ENCODE measurements at places on chromosomes 3 and 15. TPM values are rescaled to one million over a fixed set of nuclear protein-coding genes. Genes with fewer than 3 reads are reported as not detected.
A peak's percentile ranks its signal among the peaks of the same experiment; 100 is the strongest.

Gene TMF1
- total RNA-seq = 51.7 TPM

DNA sequence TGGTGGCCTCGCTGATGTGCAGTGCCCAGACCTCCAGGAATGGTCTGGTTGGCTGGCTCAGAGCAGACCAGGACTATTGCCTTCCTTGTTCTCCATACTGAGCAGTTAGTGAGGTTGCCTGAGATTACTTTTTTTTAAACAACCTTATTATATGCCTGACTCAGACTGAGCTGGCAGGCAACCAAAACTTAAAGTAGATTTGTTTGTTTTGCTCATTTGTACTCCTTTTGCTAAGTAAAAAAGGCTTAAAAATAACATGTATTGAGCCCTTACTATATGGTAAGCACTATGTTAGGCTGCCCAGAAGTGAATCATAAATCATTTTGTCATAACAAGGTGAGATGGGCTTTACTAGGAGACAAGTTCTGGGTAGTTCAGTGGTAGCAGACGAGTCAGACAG lies 92.4 kb downstream of the GHSR start:
- no peak overlapping the region for H3K4me3 ChIP-seq
- H3K36me3 ChIP-seq = peaks cover 19% of the 10 kb centered on the region
- H3K27ac ChIP-seq = no peak overlapping the region
- no peak for DNase-seq

DNA sequence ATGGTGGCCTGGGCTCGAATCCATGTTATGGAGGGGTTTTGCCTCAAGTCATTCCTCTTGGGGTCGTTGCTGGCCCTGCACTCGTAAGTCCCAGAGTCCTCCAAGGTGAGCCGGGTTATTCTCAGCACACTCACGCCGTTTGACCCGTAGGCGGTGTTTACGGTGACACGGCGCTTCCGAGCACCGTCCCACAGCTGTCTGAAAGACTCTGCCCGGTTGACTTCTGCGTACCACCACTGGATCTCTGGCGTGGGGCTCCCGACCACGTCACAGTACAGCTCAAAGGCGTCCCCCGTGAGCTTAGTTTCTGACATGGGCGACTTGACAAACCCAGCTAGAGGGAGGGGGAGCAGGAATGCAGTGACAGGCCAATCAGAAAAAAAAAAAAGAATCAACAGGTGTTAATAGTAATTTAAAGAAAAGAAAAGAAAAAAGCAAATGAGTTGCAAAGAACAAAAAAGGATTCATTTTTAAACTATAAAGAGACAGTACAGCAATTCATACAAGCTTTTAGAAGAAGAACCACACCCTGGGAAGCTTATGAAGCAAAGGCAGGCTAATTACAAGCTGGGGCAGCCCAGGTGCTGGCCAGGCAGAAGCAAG lies 36.1 kb downstream of the NPTN start:
- no peaks in the 10 kb centered on the region for H3K27me3 ChIP-seq
- no peak overlapping the region for H3K4me3 ChIP-seq
- no peak overlapping the region for H3K27ac ChIP-seq
- DNase-seq = no peak
- H3K4me1 ChIP-seq = peaks cover 66% of the 10 kb centered on the region
- no peaks in the 10 kb centered on the region for H3K36me3 ChIP-seq

Gene SV2B
- 0.83 TPM for total RNA-seq

- no peaks in the 10 kb centered on the region for H3K27me3 ChIP-seq
- H3K36me3 ChIP-seq = no peaks in the 10 kb centered on the region
- DNase-seq = peak; percentile 68
- peaks cover 8% of the 10 kb centered on the region for H3K4me1 ChIP-seq
Measured at GRCh38 chr3:196837819-196838420, 29.8 kb upstream of the SENP5 start.

DNA sequence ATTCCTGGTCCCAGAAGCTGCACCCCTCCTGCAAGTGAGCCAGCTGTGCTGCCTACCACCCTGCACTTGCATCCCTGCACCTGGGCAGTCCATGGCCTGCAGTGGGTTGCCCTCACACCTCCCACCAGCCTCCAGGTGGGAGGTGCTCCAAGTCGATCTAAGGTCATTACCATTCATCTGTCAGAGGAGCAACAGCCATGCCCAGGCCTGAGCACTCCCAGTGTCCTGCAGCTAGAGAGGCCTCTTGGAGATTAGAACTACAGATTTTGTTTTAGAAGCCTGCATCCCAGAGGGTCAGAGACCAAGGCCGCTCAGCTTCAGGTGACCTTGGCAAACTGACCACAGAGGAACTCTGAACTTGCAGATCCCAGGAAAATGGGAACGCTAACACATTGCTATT lies 9.0 kb upstream of the ZXDC start:
- no peaks in the 10 kb centered on the region for H3K36me3 ChIP-seq
- DNase-seq = no peak
- H3K4me3 ChIP-seq = no peak overlapping the region
- H3K4me1 ChIP-seq = no peaks in the 10 kb centered on the region

- H3K36me3 ChIP-seq = no peaks in the 10 kb centered on the region
- peak overlapping the region; percentile 69 for H3K27ac ChIP-seq
- no peaks in the 10 kb centered on the region for H3K27me3 ChIP-seq
- peaks cover 27% of the 10 kb centered on the region for H3K4me1 ChIP-seq
Measured at GRCh38 chr3:125401402-125401801, 26.3 kb upstream of the ZNF148 start.

Gene ANKUB1
- total RNA-seq = not detected

Gene SERPINI1
- total RNA-seq = 4.0 TPM

Gene RBPMS2
- 2.9 TPM for total RNA-seq

Gene DPH3
- 18.4 TPM for total RNA-seq

GRCh38 chr3:24237971-24238706 lies 256.5 kb downstream of the THRB start:
- H3K27ac ChIP-seq = no peak overlapping the region
- H3K27me3 ChIP-seq = no peaks in the 10 kb centered on the region
- no peaks in the 10 kb centered on the region for H3K36me3 ChIP-seq
- no peaks in the 10 kb centered on the region for H3K4me1 ChIP-seq

GRCh38 chr3:39166134-39166710 lies 12.8 kb upstream of the CSRNP1 start:
- peaks cover 10% of the 10 kb centered on the region for H3K4me1 ChIP-seq
- no peak overlapping the region for H3K27ac ChIP-seq
- H3K4me3 ChIP-seq = no peak overlapping the region

Gene GOLGA8T
- total RNA-seq = not detected

Gene OR5AC2
- total RNA-seq = not detected

Gene SPESP1
- 2.7 TPM for total RNA-seq

Gene TIPARP
- 23.3 TPM for total RNA-seq

GRCh38 chr15:49309889-49310288 lies 113.2 kb upstream of the FGF7 start:
- H3K27ac ChIP-seq = no peak overlapping the region
- no peak overlapping the region for H3K4me3 ChIP-seq
- DNase-seq = no peak
- H3K27me3 ChIP-seq = no peaks in the 10 kb centered on the region

Measured in thyroid gland (tissue), 4 donors.